ENCODE measurements at places on chromosomes 1 and 21.

DNA sequence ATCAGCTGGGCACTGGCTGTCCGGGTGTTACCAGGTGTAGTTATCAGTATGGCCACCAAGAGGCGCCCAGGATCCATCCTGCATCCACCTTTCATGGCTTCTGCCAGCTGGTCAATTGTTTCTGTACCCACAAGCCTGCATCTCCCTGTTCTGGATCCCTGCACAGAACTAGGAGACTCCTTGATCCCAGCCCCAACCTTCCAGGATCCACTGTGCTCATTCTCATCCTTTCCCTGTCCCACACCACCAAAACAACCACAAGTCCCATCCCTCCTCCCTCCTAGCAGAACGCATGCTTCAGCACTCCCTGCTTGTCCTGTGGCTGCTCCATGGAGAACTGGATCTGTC, 27.2 kb upstream of the FOXE3 start:
- DNase-seq: peak; percentile 44

- DNase-seq: peak; percentile 34
These were observed 18.0 kb downstream of the KIAA0319L start for GRCh38 chr1:35539073-35539823.

DNA sequence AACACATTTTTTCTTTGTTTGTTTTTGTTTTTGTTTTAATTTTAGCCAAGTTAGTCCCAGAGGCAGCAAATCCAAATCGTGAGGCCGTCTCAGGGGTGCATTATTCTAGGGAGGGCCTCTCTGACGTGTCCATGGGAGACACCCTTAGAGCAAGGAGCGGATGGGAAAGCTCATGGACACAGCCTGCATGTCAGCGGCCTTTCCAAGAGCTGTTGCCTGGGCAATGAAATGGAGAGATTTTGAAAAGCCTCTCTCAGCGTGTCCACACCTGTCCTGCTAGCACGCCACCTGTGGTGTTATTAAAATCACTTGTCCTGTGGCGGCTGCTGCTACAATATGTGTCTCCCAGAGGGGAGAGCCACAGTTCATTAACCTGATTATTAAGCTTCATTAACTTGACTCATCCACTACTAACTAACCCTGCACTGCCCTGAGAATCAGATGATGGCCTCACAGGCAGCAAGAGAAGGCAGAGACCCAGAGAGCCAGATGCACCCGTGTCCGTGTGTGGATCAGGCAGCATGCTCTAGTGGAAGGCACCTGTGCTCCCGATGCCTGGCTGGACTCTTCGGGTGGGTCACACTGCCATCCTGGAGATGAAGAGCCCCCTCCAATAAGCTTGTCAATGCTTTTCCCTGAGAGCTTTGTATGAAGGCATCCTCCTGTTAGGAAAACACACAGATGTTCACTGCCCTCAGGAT, 133.3 kb downstream of the PGBD5 start:
- no peak for DNase-seq

- peak; percentile 7 for DNase-seq
These were observed 98.5 kb downstream of the LMX1A start for GRCh38 chr1:165257969-165258459.

GRCh38 chr1:5577255-5578040, 414.8 kb downstream of the NPHP4 start:
- no peak for DNase-seq

- peak; percentile 63 for DNase-seq
These were observed 87.4 kb downstream of the UBR4 start for GRCh38 chr1:19122668-19123067.

GRCh38 chr1:32335535-32335789, 571 bp downstream of the MARCKSL1 start:
- no peak for DNase-seq

DNA sequence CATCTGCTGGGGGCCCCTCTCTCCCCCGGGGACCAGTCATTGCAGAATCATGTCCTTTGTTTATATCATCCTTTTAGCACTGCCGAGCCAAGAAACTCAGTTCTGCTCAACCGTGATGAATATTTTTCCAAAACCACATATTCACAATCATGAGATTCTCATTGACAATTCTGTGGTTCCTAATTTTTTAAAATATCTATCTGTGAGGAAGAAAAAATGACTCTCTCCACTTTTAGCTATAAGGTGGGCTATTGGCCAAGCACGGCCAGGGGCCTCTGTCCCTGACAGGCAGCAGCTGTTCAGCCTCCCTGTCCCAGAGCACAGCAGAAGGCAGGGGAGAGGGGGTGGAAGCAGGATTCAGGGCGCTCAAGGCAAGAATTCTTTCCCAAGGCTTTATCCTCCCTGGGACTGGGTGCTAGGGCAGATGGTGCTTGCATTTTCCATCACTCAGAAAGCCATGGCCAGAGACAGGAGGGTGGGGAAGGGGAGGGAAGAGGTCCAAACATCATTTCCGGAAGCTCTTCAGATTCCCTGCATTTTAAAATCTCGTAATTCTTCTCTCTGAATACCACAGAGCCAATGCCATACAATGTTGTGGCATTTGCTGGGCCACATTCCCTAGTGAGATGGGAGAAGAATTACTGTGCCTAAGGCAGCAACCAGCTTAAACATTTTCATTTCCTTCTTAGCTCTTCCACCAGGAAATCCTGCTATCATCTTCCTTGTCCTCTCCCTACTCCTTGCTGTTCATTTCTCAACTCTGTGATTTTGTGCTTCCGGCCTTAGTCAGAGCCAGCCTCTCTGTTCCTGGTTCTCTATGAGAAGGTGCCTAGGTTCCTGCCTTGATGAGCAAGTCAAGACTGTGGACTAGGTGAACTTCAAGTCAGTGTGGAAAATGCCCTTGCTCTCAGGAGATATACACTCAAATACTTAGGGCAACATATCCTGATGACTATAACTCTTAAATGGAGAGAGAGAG, 60.3 kb downstream of the KCNJ6 start:
- no peak for DNase-seq

All from NCI-H226 (cell line).